ENCODE measurements at places on chromosomes 11 and 22.

DNA sequence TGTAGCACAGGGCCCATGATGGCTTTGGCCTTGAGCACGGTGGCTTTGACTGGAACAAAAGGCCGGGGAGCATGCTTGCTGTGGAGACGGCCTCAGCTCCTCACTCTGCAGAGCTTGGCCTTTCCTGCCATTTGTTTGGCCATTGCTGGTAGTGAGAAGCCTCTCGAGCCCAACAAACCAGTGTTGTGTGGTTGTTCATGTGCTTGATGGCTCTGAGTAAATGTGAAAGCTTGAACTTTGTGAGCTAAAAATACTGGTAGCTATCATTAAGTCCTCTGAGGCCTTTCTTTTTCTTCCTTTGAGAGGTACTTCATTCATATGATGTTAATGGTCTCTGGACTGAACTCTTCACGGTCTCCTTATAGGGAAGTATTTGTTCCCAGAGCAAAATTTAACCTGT lies 39.6 kb downstream of the NAT10 start:
- peak; percentile 74 for DNase-seq

DNA sequence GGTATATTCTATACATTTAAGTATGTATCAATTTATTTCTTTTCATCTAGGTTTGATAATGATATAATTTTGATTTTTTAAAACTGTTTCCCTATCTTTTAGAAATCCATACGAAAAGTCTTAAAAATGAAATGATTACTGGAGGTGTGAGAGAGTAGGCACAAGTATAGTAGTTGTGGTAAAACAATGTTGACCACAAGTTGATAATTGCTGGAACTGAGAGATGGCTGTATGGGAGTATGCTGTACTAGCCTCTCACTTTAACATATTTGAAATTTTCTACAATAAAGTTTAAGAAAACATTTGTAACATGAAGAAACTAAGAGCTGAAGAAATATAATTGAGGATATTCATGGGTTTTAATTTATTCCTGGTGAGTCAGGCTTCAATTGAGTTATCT lies 30.0 kb downstream of the FSHB start:
- DNase-seq = no peak

DNA sequence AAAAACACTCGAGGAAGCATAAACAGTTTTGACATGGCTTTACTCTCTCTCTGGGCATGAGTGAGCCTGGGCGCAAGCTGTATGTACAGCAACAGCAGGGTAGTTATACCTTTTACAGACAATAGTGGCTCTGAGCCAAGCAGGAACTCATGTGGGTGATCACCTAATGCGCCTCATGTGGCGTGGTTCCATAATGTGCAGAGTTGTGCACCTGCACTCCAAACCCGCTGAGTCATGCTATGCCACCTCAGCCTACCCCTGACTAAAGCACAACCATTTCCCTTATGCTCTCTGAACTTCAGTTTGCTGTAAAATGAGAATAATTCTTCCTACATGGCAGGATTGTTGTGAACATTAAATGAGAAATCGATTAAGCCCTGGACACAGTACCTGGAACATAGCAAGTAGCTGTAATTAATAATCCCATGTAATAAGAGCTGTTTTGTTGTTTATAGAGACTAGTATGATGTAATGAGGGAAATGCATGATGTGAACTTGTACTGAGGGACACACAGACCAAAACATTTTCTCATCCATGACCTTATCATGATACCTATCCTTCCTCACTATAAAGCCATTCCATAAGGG lies 71.6 kb downstream of the CCDC34 start:
- no peak for DNase-seq

DNA sequence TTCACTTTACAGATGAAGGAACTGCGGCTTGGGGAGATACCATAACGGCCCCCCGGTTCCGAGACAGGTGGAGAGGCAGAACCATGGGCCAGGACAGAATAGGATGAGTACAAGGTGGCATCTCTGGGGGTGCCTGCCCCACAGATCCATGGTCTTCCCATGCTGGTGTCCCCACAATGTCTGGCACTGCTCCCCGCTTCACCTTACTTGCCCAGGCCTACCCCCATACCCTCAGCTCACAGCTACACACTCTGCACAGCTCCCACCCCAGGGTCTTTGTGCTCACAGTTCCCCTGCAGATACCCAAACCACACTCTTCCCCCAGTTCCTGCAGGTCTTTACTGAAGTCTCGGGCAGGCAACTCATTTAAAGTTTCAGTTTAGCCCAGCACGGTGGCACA lies 11.4 kb upstream of the DGCR8 start:
- DNase-seq = no peak

DNA sequence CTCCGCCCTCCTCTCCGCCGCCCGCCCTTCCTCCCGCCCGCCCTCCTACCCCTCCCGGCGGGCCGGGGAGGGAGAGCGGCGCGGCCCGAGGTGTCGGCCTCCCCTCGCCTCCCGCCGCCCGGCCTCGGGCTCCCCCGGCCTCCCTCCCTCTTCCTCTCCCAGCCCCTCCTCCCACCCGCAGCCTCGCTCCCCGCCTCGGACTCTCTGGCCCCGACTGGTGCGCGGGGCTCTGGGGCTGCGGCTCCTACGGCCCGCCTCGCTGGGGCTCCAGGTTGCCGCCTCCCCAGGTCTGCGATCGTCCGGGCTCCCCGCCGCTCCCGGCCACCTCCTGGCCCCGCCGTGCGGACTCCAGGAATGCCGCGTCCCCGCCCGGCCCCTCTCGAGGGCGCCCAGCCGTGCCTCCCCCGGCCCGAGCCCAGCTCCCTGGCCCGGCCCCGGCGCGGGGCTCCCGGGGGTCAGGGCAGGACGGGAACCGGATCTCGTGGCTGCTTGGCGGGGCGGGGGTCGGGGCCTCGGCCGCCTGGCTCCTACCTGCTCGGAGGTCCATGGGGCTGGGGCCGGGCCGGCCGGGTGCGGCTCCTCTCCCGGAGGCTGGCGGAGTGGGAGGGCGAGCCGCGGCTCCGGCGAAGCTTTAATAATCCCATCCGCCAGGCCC lies at the start of gene CLCF1:
TSS of gene CLCF1 (minus strand) at position 606 of the 655 bp plus-strand sequence. CDS start at position 547, 59 bp downstream.
- DNase-seq = peak; percentile 88

DNA sequence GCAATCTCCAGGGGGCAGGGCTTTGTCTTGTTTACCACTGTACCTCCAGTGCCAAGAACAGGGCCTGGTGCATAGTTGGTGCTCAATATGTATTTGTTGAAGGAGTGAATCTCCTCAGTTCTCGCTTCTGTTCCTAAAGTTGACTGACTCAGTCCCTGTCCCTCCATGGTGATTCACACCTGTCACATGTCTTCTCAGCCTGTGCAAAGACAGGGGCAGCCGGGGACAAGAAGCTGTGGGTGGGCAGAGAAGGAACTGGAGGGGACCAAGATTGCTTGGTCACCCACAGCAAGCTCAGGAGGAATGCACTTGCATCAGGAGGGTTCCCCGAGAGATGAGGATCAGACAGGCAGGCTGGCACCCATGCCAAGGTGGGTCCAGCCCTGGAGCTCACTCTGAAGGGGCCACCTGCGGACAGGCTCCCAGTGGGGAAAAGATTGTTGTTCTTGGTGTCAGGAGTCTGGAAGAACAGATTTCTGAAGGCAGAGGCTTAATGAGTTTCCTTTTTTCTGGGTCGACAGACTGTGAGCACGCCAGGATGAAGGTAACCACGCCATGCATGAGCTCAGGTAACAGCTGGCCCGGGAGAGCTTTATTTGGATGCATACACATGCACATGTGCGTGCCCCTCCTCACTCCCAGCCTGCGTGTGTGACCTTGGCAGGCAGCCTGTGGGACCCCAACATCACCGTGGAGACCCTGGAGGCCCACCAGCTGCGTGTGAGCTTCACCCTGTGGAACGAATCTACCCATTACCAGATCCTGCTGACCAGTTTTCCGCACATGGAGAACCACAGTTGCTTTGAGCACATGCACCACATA lies 16.9 kb downstream of the IL17RA start:
- DNase-seq = peak; percentile 4

DNA sequence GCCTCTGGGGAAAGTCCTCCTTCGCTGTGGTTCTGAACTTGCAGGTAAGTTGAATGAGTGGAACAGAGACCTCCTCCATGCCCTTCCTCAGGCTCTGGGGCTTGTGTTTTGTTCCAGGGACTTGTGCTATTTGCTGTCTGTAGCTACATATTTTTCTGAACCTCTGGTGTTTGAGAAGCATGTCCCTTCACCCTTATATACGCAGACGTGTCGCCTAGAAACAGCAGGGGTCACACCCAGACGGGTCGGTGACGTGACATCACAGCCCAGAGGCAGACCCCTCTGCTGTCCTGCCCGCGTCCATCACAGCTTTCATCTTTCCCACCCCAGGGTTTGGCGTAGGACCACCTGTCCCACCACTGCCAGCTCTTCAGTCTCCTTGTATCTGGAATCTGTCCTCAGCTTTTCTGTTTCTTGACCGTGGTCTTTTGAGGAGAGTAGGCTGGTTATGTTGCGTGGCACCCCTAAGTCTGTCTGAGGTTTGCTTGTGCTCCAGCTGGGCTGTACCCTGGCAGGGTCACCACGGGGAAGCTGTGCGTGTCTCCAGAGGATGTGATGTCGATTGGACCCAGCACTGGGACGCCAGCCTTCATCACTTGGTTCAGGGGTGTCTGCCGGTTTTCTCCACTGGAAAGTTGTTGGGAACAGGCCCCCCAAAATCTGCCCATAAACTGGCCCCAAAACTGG lies 13.4 kb upstream of the MUC5B start:
- DNase-seq = no peak

DNA sequence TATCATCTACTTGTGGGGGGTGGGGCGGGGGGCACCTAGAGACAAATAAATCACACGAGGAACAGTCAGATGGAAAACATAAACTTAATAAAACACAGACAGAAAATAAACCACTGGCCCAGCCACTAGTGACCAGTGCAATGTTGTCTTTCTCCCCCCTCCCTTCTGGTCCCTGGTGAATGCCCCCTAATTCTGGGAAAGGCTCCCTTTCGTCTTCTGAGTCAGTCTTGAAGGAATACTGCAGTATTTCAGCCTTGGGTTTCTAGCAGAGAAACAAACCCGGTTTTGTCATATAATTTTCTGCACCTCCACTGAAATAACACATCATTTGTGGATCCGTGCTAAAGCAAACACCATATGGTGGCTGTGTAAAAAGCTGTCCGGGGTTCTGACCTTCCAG lies 101.7 kb downstream of the ABTB2 start:
- DNase-seq = no peak

- peak; percentile 55 for DNase-seq
These were observed 11.3 kb downstream of the OSBP2 start for GRCh38 chr22:30705710-30706651.

DNA sequence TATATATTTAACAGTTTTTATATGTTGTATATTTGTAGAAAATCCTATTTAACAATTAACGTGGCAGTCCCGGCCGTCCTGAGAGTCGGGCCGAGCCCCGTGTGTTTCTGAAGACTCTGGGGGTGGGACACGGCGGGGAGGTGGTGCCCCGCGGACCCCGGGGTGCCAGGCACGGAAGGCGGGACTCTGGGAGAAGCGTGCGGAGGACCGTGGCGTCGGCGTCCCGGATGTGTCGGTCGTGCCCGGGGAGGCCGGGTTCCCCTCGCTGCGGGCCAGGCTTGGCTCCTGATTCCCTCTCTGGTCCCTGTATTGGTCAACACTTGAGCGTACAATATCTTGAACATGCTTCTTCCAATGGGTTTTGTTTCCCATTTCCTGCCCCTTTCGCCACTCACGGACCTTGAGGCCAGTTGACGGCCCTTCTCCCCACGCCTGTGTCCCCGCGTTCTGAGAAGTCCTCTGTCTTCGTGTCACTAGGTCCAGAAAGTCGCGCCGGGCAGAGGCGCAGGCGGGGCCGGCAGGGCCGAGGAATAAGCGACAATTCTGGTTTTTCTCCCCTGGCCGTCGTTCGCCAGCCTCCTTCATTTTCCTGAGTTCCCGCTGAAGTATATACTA lies 1076.7 kb downstream of the BRD1 start:
- DNase-seq = no peak

DNA sequence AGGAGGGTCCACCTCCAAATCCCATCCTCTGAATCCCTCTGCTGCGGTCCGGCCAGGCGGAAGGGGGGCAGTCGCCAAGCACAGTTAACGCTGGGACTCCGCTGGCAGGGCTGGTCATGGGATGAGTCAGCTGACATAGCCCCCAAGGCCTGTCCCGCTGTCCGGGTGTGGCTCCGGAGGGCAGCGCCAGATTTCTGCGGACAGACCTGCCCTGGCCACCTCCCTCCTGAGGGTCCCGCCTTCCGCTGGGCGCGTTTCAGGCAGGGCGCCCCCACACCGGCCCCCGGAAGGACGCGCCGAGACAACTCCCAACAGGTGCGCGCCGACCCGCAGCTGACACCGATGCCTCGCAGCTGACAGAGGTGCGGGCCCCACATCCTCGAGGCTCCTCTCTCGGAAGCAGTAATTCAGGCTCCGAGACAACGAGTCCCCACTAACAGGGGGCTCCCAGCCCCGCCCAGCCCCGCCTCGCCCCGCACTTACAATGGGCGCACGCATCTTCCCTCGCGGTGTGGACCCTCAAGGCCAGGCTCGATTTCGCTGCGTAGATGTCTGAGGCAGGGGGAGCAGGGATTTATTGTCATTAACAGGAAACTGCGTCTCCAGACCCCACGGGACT lies 607 bp downstream of the PLAAT3 start:
- DNase-seq = peak; percentile 46

- DNase-seq = no peak
These were observed 4.5 kb downstream of the GAL start for GRCh38 chr11:68688881-68689280.

DNA sequence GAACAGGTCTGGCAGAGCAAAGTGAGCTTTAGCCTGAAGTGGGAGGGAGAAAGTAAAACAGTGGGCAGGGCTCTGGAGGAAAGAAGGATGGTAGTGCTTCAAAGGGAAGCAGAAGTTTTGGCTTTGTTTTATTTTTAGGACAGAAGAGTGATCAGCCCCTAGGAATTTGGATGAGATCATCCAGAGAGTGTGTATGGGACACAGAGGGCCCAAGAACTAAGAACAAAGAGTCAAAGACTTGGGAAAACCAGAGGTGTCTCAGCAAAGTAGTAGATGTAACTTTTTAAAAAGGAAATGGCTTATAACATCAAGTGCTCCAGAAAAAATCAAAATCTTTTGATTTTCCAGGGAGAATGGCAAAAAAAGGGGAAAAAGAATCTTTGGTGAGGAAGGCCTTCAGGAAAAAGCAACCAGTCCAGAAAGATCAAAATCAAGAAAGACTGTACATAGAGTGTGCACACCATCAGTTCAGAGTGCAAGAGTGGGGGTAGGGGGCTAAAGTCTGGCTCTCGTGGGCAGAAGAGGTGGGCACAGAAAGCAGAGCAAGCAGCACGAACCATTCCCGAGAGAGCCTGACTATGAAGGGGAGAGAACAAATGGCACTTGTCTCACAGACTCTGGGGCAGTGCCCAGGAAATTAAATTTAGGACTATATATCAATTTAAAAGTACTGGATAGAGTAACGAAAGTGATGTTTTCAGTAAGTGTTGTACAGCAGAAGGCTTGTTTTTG lies 30.0 kb downstream of the MAPK1 start:
- DNase-seq = no peak

- DNase-seq = no peak
These were observed 81.9 kb downstream of the BDNF start for GRCh38 chr11:27618281-27618915.

DNA sequence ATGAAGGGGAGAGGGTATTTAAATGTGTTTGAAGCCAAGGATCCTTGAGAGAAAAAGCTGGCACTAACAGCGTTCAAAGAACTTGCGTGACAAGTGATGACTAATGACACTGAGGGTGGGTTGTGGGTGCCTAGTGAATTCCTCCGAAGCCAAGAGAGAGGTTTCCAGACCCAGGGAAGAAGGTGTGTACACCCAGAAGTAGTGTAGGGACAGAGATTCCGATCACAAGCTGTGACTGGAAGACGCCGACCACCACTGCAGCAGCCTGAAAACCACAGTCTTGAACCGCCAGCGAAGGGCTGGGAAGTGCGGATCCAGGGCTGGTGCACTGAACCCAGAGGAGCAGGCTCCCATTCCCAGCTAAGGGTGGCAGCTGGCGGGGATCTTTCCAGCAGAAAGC lies 9.5 kb downstream of the PPARA start:
- DNase-seq = no peak

- DNase-seq = no peak
These were observed 39.1 kb upstream of the POU2AF2 start for GRCh38 chr11:111206472-111206871.
